ENCODE measurements at places on chromosomes 4 and X. TPM values are rescaled to one million over a fixed set of nuclear protein-coding genes. Genes with fewer than 3 reads are reported as not detected.

TMEM156 gene
- 14.0 TPM for total RNA-seq

RIPPLY1 gene
- not detected for total RNA-seq

XAGE2 gene
- not detected for total RNA-seq

TMPRSS11B gene
- not detected for total RNA-seq

All from activated naive CD8-positive, alpha-beta T cell treated with anti-CD3 and anti-CD28 coated beads, Interleukin-2, amount 10 ng/mL, durations not matched to agents 7 days and 5 days (primary cell).